ENCODE measurements at places on chromosomes 4 and X.

DNA sequence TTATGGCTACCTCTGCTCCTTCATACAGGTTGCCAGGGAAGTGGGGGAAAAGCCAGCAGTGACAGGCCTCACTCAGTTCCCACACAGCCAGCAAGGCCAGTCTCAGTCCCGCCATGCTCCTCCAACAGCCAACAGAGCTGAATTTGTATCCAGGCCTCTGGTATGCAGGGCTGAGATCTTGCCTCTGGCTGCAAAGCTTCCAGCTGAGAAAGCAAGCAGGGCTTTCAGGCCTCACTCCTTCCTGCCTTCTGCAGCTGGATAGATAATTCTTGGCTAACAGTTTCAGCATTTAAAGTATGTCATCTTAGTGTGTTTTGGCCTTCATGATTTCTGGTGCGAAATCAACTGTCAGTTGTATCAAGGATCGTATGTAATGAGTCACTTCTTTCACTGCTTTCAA, 103.6 kb downstream of the GNL3L start:
- DNase-seq = peak; percentile 42

- DNase-seq = no peak
Observed at GRCh38 chr4:78640714-78641113, 89.1 kb downstream of the ANXA3 start.

- peak; percentile 84 for DNase-seq
Observed at GRCh38 chr4:39565878-39566600, 38.8 kb upstream of the UGDH start.

DNA sequence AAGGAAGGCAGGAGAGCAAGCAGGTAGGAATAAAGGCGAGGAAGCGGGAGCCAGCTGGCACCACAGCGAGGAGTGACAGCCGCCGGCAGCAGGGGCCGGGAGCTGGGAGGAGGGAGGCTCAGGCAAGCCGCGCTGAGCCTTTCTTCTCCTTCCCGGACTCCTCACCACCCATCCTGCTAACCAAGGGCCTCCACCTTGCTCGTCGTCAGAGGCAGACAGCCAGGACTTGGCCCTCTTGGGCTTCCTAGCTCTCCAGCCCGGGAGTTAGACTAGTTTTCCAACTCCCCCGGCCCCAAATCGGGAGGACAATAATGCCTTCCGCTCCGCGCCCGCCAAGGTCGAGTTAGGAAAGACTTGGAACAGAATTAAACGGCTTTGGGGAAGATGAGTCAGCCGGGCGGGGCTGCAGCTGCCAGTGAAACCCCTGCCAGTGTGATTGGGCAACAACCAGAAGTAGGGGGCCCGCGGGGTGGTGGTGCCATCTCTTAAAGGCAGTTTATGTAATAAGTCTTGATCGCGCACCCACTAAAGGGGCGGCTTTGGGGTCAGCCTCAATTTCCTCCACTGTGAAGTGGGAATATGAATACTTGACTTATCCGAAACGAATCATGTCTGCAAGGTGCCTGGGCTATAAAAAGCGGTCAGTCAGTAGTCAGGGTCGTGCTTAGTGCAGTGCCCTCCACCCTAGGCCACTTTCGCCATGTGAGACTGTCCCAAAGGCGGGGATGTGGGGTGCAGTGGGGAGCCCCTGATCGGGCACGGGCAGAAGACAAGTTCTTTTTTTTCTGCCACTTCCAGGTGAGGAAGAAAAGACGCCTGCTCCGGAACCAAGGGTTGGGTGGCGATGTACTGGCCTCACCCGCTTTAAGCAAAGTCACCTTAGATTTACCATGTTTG, 6.7 kb upstream of the HSD17B10 start:
- DNase-seq = peak; percentile 58

- no peak for DNase-seq
Observed at GRCh38 chr4:88130003-88130402, 28.4 kb downstream of the ABCG2 start.

GRCh38 chrX:114797494-114797893, 213.6 kb downstream of the HTR2C start:
- DNase-seq = no peak

GRCh38 chr4:165191814-165192499, 15.4 kb upstream of the KLHL2 start:
- DNase-seq = no peak

DNA sequence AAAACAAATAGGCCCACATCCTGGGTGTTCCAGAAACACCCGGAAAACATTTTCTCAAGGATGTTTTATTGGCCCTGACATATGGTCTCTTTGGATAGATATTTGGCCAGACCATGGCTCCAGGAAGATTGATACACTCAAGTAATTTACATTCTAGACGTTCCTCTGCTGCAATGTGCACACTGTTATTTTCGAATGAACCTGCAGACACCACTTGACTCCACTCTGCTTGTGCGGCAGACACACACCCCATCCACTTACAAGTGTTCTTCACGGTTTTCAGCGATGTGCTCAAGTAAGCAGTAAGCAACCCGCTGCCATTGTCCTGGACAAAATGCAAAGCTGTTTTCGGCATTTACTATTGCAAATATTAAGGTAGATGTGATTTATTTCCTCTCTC, 12.0 kb upstream of the GPM6A start:
- DNase-seq = no peak

GRCh38 chrX:1751781-1752180, 136.9 kb downstream of the ASMT start:
- no peak for DNase-seq

GRCh38 chr4:45385306-45385705, 659.0 kb upstream of the GNPDA2 start:
- DNase-seq = no peak

DNA sequence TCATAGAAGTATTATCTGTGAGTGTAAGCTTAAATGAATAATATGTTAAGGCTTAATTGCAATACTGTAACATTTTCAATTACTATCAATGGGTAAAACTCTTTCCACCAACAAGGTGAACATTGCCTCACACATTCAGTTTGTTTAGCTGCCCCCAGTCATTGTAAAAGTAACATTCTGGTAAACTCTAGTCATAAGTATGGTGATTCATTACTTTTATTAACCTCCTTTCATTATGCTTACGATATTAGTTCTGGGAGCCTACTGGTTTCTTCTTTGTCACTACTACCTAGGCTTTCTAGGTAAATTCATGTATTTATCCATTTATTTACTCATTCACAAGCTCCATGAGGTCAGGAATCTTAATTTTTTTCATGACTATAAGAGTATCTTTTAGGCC, 412.8 kb upstream of the SLIT2 start:
- no peak for DNase-seq

GRCh38 chr4:3427134-3427476, 14.7 kb upstream of the HGFAC start:
- DNase-seq = no peak

DNA sequence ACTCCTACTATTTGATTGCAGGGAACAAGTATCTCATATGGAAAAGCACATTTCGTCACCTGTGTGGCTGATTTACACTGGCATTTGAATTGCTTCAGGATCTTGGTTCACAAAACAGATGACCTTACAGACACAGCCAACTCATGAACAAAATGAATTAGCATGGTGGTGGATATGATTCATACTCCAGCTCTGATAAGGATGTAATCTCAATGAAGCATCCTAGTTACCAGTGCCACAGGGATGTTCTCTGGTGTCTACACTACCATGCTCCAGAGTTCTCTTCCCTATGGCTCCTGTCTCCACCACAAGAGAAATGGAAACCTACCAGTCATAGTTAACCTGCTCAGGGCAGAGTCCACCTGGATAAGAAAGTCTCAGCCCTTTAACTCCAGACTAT, 40.7 kb downstream of the TEC start:
- DNase-seq = no peak

- DNase-seq = no peak
Observed at GRCh38 chr4:16067515-16067914, 16.3 kb downstream of the PROM1 start.

GRCh38 chr4:43224559-43224958, 332.0 kb downstream of the GRXCR1 start:
- DNase-seq = no peak

DNA sequence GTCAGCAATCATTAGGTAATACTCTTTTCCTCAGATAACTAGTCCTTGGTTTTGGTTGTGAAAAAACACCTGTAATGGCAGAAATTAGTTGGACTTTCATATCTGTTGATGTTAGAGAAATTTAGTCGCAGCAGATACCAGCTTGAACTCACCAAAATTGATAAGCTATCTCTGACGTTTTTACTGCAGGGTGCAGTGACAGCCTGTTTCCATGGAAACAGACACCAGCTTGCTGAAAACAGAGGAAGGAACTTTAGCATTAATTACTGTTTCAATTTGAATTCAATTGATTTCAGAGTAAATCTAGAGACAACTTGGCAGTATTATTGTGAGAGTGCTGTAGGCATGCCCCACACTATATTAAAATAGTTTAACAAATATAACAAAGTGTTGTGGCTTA, 246.5 kb downstream of the PPP1R2C start:
- DNase-seq = no peak

DNA sequence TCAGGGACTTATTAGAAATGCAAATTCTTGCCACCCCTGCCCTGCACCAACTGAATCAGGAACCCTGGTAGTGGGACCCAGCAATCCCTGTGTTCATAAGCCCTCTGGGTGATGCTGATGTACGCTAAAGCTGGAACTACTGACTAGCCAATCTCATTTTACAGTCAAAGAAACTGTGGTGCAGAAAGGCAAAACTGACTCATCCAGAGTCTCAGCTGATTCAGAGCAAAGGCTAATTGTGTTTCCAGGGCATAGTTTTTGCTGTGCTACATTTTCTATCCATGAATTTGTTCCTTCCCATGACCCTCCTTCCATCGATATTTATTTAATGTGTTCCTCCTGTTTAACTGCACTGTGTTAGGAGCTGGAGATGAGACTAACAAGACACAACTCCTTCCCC, 207.5 kb downstream of the REPS2 start:
- peak; percentile 47 for DNase-seq

- DNase-seq = no peak
Observed at GRCh38 chrX:11282043-11282442, 11.2 kb upstream of the AMELX start.

DNA sequence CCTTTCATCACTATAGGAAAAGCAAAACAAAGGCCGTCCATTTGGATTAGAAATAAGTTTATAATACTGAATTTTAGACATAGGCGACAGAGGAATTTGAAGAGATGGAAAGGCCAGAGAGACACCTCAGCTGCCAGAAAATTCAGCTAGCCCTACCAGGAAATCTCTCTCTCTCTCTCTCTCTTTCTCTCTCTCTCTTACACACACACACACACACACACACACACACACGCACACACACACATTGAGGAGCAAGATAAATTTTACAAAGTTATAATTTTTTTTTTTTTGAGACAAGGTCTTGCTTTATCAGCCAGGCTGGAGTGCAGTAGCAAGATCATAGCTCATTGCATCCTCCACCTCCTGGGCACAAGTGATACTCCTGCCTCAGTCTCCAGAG, 1.4 kb downstream of the XK start:
- DNase-seq = no peak

GRCh38 chr4:16155528-16156169, 70.6 kb downstream of the TAPT1 start:
- no peak for DNase-seq

DNA sequence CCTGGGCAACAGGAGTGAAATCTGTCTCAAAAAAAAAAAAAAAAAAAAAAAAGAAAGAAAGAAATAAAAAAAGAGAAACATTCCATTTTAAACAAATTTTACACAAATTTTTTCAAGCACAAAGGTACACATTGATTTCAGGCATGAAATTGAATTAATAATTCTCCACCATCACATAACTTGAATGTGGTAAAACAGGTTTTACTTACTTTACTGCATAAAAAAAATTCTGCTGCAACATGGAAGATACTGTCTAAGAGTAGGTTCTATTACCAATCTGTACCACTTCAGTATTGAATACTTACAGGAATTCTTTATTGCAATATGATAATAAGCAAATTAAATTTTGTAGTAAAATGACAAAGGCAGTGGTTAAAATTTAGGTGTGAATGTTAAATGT, 271.6 kb upstream of the ARSJ start:
- no peak for DNase-seq

GRCh38 chr4:58587856-58588255, 1477.7 kb upstream of the IGFBP7 start:
- no peak for DNase-seq

- DNase-seq = peak; percentile 96
Observed at GRCh38 chr4:128454281-128454871, 166.8 kb upstream of the PGRMC2 start.

DNA sequence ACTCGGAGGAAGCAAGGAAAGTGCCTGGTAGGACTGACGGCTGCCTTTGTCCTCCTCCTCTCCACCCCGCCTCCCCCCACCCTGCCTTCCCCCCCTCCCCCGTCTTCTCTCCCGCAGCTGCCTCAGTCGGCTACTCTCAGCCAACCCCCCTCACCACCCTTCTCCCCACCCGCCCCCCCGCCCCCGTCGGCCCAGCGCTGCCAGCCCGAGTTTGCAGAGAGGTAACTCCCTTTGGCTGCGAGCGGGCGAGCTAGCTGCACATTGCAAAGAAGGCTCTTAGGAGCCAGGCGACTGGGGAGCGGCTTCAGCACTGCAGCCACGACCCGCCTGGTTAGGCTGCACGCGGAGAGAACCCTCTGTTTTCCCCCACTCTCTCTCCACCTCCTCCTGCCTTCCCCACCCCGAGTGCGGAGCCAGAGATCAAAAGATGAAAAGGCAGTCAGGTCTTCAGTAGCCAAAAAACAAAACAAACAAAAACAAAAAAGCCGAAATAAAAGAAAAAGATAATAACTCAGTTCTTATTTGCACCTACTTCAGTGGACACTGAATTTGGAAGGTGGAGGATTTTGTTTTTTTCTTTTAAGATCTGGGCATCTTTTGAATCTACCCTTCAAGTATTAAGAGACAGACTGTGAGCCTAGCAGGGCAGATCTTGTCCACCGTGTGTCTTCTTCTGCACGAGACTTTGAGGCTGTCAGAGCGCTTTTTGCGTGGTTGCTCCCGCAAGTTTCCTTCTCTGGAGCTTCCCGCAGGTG, 637 bp downstream of the AR start:
- peak; percentile 10 for DNase-seq

DNA sequence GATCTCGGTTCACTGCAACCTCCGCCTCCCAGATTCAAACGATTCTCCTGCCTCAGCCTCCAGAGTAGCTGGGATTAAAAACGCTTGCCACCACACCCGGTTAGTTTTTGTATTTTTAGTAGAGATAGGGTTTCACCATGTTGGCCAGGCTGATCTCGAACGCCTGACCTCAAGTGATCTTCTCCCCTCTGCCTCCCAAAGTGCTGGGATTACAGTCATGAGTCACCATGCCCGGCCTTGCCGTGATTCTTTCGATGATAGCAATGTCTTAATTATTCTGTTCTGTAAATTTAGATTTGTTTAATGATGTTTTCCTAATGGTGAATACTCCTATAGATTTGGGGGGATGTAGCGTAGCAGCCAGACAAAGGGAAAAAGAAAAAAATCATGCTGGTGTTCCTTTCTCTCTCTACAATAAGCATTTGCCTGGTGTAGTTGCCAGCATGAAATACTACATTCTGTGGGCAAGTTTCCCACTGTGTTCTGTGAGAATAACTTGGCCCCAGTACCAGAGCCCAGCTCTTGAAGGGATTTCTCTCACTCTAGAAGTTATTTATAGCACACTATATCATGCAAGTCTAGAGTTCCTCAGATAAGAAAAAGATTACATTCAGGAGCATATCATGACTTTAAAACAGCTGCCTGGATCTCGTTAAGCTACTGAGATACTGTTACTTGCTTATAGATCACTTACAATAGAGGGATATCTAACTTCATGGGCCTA, 15.4 kb downstream of the NIPAL1 start:
- DNase-seq = peak; percentile 61

GRCh38 chrX:102154900-102155805, 624 bp downstream of the BEX5 start:
- no peak for DNase-seq

GRCh38 chr4:74152836-74153235, 5.1 kb upstream of the MTHFD2L start:
- DNase-seq = no peak
